Bone marrow (tissue), 2 donors: ENCODE measurements at places on chromosomes 4 and X.

DNA sequence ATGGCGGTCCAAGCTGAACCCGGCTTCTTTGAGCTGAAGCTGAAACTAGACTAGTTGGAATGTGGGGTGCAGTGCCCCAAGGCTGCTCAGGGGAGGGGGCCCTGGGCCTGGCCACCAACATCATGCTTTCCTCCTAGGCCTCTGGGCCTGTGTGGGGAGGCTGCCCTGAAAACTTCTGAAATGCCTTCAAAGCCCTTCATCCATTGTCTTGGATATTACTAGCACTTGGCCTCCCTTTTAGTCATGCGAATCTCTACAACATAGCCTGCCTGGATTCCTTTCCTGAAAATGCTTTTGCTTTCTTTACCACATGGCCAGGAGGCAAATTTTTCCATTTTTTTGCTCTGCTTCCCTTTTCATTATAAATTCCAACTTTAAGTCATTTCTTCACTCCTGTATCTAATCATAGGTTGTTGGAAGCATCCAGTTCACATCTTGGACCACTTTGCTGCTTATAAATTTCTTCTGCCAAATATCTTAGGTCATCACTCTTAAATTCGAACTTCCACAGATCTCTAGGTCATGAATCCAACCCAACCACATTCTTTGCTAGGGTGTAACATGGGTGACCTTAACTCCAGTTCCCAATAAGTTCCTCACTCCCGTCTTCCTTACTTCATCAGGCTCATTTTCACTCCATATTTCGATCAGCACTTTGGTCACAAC, 103.4 kb downstream of the DDIT4L start:
- no peak for DNase-seq

GRCh38 chr4:125125276-125125675, 189.5 kb upstream of the FAT4 start:
- DNase-seq: no peak

DNA sequence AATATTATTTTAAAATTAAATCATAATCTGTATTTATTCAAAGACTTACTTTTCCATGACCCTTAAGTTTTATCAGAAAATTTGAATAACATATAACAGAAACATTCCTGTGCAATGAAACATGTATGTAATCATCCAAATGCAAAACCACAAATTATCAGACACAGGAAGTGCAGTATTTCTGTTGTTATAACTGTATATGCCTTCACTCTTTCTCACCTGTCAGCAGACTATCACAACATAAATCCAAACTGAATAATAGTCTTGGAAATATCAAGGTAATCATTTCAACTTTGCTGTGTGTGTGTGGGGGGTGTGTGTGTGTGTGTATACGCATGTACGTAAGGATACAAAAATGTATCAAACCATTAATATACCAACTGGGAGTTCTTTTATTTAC, 285.9 kb downstream of the SLC7A11 start:
- no peak for DNase-seq

DNA sequence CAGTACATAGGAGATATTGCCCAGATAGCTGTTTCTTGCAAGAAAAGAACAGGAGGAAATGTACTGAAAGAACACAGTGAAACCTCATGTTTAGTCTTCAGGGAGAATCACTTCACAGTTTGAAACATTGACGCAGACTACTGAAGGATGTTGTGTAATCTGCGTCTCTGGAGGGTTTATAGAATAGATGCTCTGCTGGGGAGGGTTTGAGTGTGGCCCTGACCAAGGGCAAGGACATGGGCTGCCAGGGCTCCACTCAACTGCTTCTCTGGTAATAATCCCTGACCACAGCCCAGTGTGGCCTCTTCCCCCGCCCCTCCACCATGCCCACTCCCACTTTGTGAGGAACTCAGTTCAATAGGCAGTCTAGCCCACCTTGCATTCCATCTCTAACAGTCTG, 15.8 kb upstream of the ACE2 start:
- no peak for DNase-seq

GRCh38 chr4:97582890-97583289, 560.4 kb downstream of the STPG2 start:
- DNase-seq: no peak

GRCh38 chr4:52883183-52883621, 21.1 kb downstream of the RASL11B start:
- DNase-seq: no peak

- no peak for DNase-seq
These were observed 87.7 kb downstream of the GPC3 start for GRCh38 chrX:133897593-133898163.

DNA sequence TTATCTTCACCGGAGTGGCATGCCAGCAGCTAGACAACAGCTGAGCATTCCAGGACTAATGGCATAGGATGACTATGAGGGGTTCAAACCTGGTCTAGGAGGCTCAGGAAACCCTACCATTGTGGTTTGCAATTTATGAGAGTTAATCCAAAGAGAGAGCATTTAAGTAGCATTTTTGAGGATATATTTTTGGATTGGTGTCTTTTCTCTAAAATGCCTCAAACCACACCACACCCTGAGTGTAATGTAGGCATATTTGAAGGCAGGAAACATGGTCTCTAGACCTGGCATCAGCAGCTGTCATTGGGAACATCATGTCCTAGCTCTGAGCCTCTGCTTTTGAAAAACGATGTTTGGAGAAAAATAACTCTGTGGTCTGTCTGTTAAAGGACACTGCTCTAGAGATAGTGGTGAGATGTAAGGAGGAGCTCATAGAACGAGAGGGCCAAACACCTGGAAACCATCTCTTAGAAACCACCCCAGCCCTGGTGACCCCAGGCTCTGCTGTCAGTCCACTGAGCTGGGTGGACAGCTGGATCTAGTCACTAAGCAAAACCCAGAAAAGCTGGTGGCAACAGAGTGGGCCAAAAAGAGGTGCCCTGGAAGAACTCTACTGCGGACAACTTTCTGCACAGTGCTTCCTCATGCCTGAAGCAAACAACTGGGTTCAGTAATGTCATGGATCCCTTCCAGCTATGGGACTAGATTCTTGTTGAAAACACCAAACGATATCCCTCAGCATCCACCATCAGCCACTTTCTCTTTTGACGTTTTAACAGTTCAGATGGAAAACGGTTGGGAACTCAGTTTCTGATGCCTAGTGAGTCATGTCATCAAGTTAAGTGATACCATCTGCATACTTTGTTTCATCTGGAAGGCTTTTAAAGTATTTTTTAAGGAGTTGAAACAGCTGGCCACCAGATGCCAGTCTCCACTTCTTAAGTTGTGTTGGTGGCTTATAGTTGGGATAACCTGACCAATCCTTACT, 100.2 kb upstream of the C1QTNF7 start:
- no peak for DNase-seq
